Central memory CD8-positive, alpha-beta T cell (primary cell): ENCODE measurements at places on chromosomes 16 and 17.

- H3K4me1 ChIP-seq: peaks cover 36% of the 10 kb centered on the region
- H3K27me3 ChIP-seq: no peaks in the 10 kb centered on the region
- H3K36me3 ChIP-seq: peaks cover 2% of the 10 kb centered on the region
- DNase-seq: no peak
- H3K27ac ChIP-seq: peak overlapping the region; percentile 3
- H3K4me3 ChIP-seq: no peak overlapping the region
Measured at GRCh38 chr17:27634776-27635175, 3.8 kb downstream of the LGALS9 start.

DNA sequence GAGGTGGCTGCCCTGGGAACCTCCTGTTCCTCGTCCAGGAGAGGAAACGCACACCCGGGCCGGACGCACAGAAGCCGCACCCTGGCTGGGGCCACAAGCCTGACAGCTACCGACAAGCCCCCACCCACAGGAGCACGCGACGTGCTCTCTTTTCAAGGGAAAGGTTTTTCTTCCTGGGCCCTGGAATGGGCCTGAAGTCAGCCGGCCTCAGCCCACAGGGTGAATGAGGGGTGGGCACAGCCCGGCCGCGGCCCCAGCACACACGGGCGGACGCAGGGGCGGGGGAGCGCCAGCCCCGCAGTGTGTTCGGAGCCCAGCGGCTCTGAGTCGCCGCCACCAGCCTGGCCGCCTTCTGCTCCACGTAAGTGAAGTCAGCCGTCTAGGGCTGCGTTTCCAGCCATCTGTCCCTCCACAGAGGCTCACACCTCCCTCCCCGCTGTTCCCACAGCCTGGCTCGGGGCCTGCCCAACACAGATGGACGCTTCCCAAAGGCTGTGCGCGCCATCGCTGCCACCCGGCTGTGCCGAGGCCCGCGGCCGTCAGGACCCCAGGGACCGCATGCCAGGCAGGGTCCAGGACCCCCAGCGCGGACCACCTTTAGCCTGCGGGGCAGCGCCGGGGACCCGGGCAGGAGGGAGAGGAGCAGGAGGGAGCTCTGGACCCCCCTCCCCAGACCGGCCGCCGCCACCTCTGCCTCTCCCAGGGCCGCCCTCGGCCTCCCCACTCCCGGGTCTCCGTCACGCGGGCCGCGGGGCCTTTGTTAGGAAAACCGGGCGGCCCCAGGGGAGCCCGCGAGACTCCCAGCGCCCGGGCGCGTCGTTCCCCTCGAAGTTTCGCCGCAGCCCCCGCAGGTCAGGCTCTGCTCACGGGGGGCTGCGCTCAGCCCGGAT is 36.8 kb downstream of the CBFA2T3 start:
- H3K4me3 ChIP-seq: peak overlapping the region; percentile 43
- H3K36me3 ChIP-seq: no peaks in the 10 kb centered on the region
- no peak for DNase-seq
- no peak overlapping the region for H3K27ac ChIP-seq

DNA sequence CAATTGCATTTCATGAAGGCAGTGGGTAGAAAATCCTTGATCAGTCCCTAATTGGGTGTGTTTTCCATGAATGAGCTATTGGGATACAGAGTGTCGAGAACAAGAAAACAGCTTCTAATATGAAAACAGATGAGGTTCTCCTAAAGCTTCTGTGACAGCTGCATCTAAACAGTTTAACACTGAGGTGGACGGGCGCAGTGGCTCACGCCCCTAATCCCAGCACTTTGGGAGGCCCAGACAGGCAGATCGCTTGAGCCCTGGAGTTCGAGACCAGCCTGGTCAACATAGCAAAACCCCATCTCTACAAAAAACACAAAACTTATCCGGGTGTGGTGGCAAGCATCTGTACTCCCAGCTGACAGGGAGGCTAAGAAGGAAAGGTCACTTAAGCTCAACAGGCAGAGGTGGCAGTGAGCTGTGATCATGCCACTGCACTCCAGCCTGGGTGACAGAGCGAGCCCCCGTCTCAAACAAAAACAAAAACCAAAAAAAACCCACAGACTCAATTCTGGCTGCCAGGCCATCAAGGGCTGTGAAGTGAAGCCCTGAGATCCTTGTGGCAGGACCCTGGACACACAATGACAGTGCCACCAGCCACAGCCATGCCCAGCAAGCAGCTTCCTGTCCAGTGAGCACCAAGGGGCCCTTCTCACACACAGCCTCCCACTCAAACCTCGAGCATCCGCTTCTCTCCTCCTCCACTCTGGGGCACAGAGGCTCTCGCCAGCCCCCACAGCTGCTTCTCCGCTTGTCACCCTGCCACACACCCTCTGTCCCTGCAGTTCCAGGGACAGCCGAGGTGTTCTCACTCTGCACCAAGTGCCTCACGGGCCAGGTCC is 44.0 kb downstream of the ANKRD11 start:
- no peaks in the 10 kb centered on the region for H3K27me3 ChIP-seq
- peaks cover 94% of the 10 kb centered on the region for H3K4me1 ChIP-seq
- DNase-seq: no peak
- H3K36me3 ChIP-seq: peaks cover 16% of the 10 kb centered on the region
- peak overlapping the region; percentile 88 for H3K27ac ChIP-seq

GRCh38 chr17:54678158-54678557 is 222.5 kb upstream of the TOM1L1 start:
- no peaks in the 10 kb centered on the region for H3K36me3 ChIP-seq
- no peak for DNase-seq
- no peak overlapping the region for H3K4me3 ChIP-seq
- H3K27ac ChIP-seq: no peak overlapping the region

DNA sequence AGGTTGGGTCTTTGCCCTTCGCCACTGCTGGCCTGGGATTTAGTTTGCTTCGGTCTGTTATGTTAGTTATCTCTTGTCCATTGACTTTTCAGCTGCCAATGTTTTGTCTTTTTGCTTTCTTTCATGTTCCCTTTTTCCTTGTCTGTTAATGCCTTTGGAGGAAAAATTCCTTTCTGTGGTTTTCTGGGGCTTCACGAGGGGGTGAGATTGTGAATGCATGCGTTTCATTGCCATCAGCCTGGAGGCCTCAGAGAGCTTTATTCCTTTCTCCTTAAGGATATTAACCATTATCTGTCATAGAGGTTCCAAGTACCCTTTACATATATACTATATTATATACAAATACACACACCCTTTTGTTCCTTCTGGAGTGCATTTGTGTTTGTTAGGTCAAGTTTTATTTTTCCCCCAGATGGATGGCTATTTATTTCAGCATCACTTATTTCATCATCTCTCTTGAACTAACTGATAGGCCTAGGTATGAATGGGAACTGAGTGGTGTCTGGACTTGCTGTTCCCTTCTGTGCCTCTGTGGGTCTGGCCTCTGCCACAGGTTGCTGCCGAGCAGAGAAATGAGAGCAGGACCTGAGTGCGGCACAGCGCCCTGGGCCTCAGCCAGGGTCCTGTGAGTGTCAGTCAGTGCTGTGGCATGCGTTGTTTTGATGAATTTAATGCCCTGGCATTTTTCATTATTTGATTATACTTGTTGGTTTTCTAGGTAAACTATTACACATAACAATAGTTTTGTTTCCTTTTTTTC is 193.4 kb downstream of the LGALS9B start:
- no peaks in the 10 kb centered on the region for H3K27me3 ChIP-seq
- H3K4me3 ChIP-seq: no peak overlapping the region
- peaks cover 7% of the 10 kb centered on the region for H3K36me3 ChIP-seq
- peaks cover 30% of the 10 kb centered on the region for H3K4me1 ChIP-seq

DNA sequence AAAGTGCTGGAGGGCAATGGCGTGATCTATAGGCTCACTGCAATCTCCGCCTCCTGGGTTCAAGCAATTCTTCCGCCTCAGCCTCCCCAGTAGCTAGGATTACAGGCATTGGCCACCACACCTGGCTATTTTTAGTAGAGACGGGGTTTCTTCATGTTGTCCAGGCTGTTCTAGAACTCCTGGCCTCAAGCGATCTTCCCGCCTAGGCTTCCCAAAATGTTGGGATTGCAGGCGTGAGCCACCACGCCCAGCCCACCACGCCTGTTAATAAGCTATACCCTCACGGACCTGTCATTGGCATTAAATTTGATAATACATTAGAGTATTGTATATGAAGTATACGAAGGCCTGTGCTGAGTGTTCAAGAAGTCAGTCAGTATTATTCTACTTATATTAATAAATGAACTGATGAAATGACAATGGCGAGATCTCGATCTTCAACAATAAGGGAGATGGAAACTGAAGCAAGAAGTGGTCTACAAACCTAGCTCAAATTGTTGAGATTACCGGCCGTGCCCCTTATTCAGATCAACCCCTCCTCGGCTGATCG is 818 bp upstream of the BCAS3 start:
- peaks cover 28% of the 10 kb centered on the region for H3K4me1 ChIP-seq
- DNase-seq: no peak
- peaks cover 17% of the 10 kb centered on the region for H3K36me3 ChIP-seq
- no peaks in the 10 kb centered on the region for H3K27me3 ChIP-seq

DNA sequence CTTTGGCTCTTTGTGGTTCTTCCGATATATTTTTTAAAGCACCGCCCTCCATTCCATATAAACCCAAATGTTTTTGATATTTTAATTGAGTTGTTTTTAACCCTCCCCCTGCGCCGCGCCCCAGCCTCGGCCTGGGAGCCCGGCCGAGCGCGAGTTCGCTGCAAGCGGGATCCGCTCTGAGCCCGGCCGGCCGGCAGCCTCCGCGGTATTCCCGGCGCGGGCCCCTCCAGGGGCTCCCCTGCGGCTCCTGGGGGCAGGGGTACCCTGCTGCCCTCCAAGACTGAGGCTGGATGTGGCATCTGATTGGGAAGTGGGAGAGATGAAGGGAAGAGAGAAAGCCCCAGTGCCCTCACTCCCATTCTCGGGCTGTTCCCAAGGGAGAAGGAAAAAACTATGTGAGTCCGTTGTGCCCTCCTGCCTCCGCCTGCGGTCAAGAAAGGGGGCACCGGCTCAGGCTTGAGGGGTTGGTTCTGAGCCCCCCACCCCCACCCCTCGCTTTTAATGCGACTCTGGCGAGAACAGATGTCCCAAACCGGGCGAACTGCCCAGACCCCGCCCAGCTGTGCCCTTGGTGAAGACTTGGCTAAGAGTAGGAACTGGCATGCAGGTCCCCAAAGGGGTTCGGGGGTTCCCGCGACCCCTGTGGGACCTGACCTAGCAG is 8.6 kb downstream of the NEUROD2 start:
- DNase-seq: no peak
- H3K4me1 ChIP-seq: peaks cover 31% of the 10 kb centered on the region
- no peaks in the 10 kb centered on the region for H3K36me3 ChIP-seq
- H3K27me3 ChIP-seq: peaks cover 90% of the 10 kb centered on the region
- H3K27ac ChIP-seq: no peak overlapping the region
- no peak overlapping the region for H3K4me3 ChIP-seq

DNA sequence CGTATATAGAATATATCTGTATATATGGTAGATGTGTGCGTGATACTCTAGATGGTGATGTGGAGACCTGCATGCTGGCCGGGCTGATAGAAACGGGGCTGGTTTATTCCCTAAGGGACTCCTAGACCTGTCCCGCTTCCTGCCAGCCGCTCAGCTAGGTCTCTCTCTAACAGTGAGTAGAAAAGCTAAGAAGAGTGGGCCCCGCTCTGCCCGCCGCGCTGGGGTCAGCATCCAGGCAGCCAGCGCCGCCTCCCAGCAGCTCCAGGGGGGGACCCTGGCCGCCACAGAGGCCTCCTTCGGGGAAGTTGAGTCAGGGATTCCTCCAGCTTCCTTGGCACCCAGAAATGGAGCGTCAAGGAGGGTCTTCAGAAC is 9.4 kb downstream of the CYGB start:
- H3K4me1 ChIP-seq: peaks cover 25% of the 10 kb centered on the region
- H3K27me3 ChIP-seq: no peaks in the 10 kb centered on the region
- no peak for DNase-seq
- peak overlapping the region; percentile 49 for H3K27ac ChIP-seq
- H3K4me3 ChIP-seq: peak overlapping the region; percentile 2
- peaks cover 2% of the 10 kb centered on the region for H3K36me3 ChIP-seq

- H3K36me3 ChIP-seq: no peaks in the 10 kb centered on the region
- peaks cover 14% of the 10 kb centered on the region for H3K4me1 ChIP-seq
- DNase-seq: no peak
- H3K27me3 ChIP-seq: peaks cover 44% of the 10 kb centered on the region
- no peak overlapping the region for H3K27ac ChIP-seq
Measured at GRCh38 chr17:39001703-39002637, 34.8 kb upstream of the FBXO47 start.

- no peak for DNase-seq
- peaks cover 5% of the 10 kb centered on the region for H3K4me1 ChIP-seq
- H3K27ac ChIP-seq: no peak overlapping the region
- no peak overlapping the region for H3K4me3 ChIP-seq
Measured at GRCh38 chr16:67311607-67312488, 14.7 kb downstream of the KCTD19 start.

DNA sequence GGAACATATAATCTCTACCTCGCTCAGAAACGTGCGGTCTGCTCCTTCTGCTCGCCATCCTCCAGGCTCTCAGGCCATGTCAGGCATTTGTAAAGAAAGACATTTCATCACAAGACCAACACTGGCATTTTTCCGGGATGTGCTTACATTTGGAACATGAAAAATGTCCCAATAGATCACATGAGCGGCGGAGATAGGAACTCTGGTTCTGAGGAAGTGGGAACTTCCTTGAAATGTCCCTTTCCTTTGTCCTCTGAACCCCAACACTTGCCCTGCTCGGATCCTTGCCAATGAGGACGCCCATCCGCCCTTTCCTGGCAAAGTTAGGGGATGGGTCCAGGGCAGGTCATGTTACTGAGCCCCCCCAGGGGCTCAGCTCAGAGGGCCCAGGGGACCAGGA is 130.5 kb downstream of the MAF start:
- H3K4me1 ChIP-seq: no peaks in the 10 kb centered on the region
- no peaks in the 10 kb centered on the region for H3K36me3 ChIP-seq
- H3K4me3 ChIP-seq: no peak overlapping the region
- H3K27ac ChIP-seq: no peak overlapping the region

DNA sequence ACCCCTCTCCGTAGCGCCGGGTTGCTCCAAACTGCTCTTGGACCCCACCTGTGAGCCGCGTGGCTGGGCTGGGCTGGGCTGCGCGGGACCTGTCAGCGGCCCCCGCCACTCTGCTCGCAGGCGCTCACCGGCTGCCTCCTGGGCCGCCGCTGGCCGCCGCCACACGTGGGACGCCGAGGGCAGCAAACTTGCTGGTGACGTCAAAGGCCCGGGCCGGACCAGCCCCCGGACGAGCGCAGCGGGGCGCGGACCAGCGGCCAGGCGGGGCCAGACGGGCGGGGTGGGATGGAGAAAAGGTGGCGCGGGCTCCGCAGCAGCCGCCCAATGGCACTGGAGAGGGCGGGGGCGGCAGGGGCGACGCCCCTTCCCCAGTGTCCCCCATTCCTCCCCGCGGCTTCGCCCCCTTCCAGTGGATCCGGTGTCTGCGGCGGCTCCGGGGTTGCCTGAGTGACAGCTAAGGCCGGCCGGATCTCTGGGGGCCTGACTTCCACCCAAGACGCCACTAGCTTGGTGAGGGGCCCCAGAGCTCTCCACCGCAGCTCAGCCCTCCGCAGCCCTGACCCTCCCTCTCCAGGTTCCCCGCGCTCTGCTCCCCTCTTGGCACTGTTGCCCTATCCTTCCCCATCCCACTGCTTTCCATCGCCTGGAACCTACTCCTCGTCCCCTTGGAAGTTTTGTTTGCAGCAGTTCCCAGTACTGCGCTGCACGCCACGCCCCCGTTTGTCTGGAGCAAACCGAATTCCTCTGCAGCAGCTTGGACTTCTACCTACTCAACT is at the start of gene HS3ST3A1:
HS3ST3A1 (minus strand) TSS at position 154 of the 776 bp plus-strand sequence. CDS start 800 bp downstream, outside the sequence.
- peaks cover 9% of the 10 kb centered on the region for H3K4me1 ChIP-seq
- DNase-seq: no peak
- H3K4me3 ChIP-seq: peak within 1 kb of the TSS; percentile 61
- H3K27me3 ChIP-seq: peaks cover 82% of the 10 kb centered on the region
- no peaks in the 10 kb centered on the region for H3K36me3 ChIP-seq
